ENCODE measurements at places on chromosomes 2 and 18.

- DNase-seq, result no peak
Measured at GRCh38 chr2:240777456-240778212, 42.4 kb downstream of the KIF1A start.

GRCh38 chr2:84713441-84713840, 167.4 kb downstream of the TRABD2A start:
- no peak for DNase-seq

DNA sequence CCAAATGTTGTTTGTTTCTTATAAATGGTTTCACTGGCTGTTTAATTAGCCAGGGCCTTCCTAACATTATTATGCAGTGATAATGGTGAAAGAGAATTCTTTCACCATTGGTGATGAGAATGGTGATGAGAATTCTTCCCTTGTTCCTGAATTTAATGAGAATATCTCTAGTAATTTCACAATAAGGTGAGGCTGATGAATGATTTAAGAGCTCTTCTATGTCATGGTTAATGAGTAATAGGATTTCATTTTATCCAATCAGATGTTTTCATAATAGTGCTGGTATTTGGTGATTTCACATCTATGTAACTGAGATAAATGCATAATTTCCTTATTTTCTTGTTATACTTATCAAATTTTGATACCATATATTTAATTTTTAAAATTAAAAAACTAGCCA, 535.7 kb upstream of the ZEB2 start:
- no peak for DNase-seq

- no peak for DNase-seq
Measured at GRCh38 chr2:74675090-74675489, 21.0 kb downstream of the SEMA4F start.

DNA sequence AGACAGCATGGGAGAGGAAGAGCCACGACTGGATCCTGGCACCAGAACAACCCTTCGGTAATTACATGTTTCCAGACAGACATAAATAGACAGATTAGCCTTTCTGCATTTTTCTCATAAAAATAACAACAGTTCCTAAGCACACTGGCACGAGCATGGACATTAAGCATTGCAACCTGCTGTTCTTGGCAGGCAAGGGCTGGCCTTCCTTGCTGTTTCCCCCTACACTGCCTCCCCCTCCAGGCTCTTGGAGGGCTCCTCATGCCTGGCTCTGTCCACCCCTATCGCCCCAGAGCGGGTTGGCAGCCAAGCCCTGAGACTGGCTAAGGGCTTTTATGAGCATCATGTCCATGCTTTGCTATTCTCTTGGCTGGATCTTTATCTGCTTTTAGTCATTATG, 89.6 kb downstream of the TTC32 start:
- no peak for DNase-seq

DNA sequence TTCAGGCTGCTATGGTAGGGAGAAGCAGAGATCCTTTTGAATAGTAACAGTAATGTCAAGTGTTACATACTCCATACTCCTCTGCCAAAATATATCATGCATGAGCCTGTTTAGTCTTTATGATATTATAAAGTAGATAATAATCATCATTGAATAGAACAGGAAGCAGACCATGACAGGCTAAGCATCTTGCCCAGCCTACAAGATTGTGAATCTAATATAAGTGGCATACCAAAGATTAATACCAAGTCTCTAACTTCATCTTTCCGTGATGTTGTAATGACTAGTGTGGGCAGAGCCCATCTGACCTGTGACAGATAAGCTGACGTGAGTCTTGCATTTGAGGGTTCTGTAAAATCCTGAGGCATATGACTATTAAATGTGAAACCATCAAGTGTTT, 13.1 kb downstream of the NDUFB3 start:
- DNase-seq, result no peak

DNA sequence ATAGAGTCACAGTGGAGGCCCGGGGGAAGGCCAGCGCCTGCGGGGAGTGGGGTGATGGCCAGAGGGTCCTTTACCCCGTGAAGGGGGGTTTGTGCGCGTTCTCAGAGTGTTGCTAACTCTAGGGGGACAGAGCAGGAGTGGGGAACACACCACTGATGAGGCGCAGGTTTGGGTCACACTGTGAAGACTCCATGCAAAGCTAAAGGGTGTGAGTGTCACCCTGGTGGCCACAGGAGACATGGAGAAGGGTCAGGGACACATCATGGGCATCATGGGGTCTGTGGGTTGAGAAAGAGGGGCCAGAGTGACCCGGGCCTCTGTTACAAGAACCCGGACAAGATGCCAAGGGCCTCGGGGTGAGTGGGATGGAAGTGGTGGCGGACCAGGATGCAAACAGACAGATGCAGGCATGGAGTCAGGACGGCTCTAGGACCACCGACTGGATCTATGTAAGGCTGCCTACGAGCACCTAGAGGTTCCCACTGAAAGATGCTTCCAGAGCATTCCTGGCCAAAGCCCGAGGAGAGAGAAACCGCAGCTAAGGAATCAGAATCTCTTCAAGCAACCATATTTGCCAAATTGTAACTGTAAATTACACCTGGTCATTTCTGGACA, 84.3 kb downstream of the PXDN start:
- DNase-seq, result peak; percentile 17

GRCh38 chr2:24237313-24237712, 62.5 kb downstream of the FAM228A start:
- DNase-seq, result no peak

- no peak for DNase-seq
Measured at GRCh38 chr2:98738304-98738703, 7.4 kb upstream of the MGAT4A start.

DNA sequence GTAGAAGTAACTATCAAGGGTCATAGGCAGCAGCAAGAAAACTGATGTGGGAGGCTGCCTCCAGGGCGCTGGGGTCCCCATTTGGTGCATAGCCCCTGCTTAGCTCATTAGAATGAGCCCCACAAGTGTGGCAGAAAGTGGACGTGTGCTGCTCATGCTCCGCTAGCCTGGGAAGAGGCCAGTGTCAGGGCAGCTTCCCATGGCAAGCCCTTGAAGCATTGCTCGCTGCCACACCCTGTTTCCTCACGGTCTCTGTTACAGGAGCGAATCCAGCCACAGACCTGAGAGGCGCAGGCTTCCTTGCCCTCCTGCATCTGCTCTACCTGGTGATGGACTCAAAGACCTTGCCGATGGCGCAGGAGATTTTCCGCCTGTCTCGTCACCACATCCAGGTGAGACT, 22.5 kb downstream of the ELMOD3 start:
- no peak for DNase-seq

DNA sequence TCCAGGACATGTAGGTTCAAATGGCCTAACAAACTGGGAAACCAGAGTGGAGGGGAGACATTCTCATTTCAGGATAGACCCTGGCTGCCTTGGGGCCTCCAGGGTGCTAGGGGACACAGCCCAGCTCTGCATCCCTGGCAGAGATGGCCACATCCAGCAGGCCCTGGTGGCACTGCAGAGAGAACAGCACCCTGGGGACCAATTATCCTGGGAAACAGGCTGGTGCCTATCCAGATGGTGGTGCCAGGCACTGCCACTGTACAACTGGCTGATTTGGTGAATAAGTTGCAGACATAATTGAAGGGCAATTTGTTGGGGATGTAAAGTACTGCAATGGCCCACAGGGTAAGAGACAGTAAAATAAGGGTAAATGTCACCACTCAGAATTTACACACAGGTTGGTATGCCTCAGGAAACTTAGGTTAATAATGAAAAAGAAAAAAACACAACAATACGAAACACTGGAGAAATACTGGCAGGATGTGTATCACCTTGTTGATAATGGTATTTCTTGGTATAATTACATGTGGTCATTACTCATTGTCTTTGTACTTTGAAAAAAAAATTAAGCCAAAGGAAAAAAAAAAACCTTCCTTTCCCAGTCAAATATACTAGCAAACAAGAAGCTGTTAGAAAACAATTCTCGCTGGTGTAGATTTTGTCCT, 12.8 kb upstream of the SFTPB start:
- peak; percentile 54 for DNase-seq

- no peak for DNase-seq
Measured at GRCh38 chr18:70431203-70431624, 142.4 kb downstream of the SOCS6 start.

DNA sequence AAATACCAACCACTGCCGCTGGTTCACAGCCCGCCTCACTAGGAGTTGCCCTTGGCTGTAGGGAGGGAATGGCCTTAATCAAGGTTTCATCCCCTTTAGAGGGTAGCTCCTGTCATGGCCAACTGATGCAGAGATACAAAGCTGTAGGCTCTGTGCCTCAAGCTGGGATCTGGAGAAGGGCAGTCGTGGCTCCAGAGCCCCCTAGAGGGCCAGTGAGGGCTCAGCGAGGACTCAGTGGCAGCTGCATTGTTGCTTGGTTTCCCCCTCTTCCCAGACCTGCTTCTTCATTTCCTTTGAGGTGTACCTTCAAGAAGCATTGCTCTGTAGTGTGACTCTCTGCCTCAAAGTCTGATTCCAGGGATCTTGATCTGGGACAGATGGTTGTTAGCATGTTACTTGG, 302.1 kb downstream of the LPIN1 start:
- DNase-seq, result no peak

GRCh38 chr2:43328133-43328532, 101.7 kb upstream of the ZFP36L2 start:
- DNase-seq, result no peak

GRCh38 chr18:46475390-46475752, 181.6 kb downstream of the LOXHD1 start:
- no peak for DNase-seq

DNA sequence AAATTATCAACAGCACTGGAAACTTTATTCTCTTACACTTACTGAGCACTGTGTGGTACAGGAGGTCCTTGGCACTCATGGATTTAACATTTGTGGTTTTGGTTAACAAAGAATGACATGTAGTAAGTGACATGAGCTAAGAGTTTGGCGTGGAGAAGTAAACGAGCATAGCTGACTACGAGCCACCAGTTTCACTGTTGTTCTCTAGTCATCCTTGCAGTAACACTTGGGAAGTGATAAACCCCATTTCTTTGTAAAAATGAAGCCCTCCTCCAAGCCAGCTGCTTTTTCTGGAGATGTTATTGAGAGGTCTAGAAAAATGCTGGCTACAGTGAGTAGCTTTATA, 32.7 kb downstream of the QPCT start:
- DNase-seq, result peak; percentile 62

DNA sequence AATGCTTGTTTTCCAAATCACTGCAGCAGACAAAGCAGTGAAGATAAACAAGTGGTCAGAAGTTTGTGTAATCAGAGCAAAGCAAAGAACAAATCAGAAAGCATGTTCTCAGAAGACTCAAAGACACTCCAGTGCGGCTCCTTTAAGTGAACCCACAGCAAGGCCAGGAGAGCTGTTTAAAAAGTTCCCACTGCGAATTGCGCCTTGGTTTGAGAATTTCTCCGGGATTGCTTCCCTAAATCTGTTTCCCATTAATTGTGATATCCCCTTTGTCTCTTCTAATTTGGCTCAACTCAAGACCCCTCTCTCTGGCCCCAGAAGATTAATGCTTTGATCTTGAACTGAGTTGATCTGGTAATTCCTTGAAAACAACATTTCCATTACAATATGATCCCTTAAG, 122.4 kb upstream of the BCL2L11 start:
- DNase-seq, result no peak

DNA sequence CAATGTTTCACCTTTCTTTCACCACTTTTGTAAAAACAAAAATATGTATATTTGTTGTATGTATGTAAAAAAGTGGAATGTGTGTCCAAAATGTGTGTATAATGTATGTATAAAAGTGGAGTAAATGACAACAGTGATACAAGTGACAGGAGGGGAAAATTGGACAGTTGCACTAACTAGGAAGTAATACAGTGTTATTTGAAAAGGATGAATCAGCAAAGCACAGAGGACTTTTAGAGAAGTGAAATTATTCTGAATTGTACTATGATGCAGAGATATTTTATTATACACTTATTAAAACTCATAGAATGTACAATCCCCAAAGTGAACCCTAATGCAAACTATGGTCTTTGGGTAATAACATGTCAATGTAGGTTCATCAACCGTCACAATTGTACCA, 331.3 kb upstream of the CNTNAP5 start:
- no peak for DNase-seq

- DNase-seq, result no peak
Measured at GRCh38 chr2:225556461-225556860, 157.0 kb downstream of the NYAP2 start.

- no peak for DNase-seq
Measured at GRCh38 chr2:40428439-40428838, 23.5 kb downstream of the SLC8A1 start.

- DNase-seq, result peak; percentile 71
Measured at GRCh38 chr18:49227441-49228165, 232.8 kb downstream of the DYM start.

- peak; percentile 69 for DNase-seq
Measured at GRCh38 chr18:58552057-58552461, 76.8 kb downstream of the ALPK2 start.

GRCh38 chr2:160375802-160376469, 117.7 kb downstream of the RBMS1 start:
- DNase-seq, result no peak

- no peak for DNase-seq
Measured at GRCh38 chr2:31329081-31329625, 85.4 kb downstream of the XDH start.

DNA sequence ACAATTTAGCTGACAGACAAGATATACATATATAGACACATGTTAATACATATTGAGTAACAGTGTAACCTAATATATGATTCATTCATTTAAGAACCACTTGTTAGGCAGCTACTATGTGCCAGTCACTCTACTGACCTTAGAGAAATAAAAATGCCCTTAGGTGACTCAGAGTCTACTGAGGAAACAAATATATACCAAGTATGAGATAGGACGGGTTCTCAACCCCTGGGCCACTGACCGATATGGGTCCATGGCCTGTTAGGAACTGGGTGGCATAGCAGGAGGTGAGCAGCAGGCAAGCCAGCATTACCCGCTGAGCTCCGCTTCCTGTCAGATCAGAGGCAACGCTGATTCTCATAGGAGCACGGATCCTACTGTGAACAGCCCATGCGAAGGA, 14.8 kb downstream of the STRN start:
- no peak for DNase-seq

DNA sequence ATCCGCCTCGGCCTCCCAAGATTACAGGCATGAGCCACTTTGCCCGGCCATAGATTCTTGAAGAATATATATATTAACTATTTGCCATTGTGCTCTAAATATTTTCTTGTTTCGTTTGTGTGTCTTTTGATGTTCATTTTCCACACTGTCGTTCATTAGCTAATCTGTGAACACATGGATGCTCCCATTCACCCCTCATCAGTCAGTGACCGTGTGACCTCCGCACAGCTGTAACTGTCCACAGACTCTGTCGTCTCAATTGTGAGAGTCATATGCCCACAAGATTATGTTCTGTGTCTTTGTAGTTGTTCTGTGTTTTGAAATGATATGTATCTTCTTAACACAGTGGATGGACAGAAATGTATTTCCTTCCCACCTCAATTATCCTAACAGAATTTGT, 29.6 kb downstream of the RAMP1 start:
- no peak for DNase-seq

Data from activated effector memory CD4-positive, alpha-beta T cell treated with anti-CD3 and anti-CD28 coated beads, Interleukin-2, amount 50 U/mL, for 16 hours (primary cell).